ENCODE measurements at places on chromosomes 7 and 10.

DNA sequence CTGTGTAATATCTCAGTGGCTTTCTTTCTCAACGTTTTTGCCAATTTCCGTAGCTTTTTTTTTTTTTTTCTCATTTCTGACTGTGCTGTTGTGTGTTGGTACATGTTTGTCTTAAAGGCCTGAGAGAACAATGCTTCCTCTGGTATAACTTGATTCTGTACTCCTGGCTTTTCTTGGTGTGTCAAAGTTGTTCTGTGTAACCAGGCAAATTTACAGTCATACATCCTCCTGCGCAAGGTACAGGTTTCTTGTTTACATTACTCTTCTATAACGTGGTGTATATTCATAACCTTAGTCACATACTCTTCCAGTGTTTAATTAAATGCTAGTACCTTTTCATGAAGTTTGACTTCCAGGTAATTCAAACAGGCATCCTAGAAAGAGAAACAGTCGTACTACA, 8.3 kb upstream of the ARHGAP12 start:
- no peak for DNase-seq

- no peak for DNase-seq
Observed at GRCh38 chr7:158111049-158111751, 476.4 kb downstream of the PTPRN2 start.

GRCh38 chr10:104478380-104478779, 124.7 kb downstream of the CFAP58 start:
- no peak for DNase-seq

- DNase-seq, result no peak
Observed at GRCh38 chr10:68900427-68901104, 549 bp upstream of the DDX50 start.

DNA sequence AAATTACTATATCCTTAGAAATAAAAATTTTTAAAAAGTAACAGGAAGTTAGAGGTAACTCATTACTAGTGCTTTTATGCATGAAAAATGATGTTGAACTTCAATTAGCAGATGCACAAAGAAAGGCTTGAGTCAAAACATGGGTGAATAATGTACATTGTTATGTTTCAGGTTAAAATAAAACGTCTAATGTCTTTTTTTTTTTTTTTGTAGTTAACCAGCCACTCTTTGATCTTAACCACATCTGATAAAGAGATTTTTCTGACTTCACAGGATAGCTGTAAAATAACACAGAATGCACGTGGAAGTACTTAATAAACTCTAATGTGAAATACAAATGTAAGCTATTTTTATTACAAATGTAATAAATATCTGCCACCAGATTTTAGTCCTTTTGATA, 61.7 kb downstream of the GSAP start:
- peak; percentile 68 for DNase-seq

GRCh38 chr10:61621605-61622051, 41.1 kb upstream of the CABCOCO1 start:
- DNase-seq, result no peak

GRCh38 chr7:151168003-151168786, 701 bp upstream of the GBX1 start:
- DNase-seq, result peak; percentile 23

DNA sequence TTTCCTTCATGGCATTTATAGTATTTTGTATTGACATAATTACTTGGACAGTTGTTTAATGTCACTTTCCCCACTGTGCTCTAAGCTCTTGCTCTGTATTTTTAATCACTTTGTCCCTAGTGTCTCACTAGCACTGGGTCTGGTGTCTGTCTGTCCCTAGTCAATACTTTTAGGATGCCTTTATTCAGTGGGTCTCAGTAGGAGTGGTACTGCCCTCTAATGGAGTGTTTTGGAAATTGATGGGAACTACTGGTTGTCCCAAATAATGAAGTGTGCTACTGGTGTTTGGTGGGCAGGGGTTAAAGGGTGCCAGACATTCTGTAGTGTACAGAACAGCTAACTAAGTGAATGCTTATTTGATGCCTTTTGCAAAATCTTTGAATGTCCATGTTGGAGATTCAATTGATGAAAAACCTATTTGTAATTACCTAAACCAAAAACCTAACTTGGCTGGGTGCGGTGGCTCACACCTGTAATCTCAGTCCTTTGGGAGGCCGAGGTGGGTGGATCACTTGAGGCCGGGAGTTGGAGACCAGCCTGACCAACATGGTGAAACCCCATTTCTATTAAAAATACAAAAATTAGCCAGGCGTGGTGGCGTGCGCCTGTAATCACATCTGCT, 33.3 kb downstream of the CDK14 start:
- DNase-seq, result peak; percentile 7

DNA sequence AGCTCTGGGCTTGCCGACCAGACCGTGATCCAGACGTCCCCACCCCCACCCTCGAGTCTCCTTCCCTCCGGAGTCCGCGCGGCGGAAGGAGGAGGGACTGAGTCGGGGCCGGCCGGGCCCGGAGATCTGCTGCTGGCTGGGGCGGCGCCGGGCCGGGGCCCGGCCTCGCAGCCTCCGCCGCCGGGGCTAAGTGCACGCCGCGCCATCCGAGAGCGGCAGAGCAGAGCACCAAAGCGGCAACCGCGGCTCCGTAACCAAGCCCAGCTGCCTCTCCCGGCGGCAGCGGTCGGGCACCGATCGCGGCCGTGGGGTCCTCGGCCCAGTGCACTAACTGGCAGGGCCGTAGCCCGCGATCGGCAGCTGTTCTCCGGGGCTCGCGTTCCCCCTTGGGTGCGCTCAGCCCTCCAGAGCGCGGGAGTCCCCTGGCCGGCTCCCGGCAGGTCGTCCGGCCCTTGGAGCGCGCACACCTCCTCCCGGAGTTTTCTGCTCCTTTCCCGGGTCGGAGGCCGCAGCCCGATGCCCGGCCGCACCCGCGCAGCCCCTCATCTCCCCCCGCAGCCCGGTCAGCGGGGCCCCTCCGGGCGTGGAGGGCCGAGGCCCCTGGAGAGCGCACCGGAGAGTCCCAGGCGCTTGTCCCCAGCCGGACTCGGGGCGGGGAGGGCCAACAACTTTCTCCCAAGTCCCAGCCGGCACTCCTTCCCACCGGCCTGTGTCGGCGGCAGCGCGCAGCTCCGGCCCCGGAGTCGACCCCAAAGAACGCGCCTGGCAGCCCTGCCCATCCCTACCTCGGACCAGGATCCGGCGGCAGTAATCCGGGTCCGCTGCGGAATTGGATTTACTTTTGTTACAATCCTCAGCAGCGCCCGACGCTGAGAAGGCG, 799 bp downstream of the VAX1 start:
- no peak for DNase-seq

DNA sequence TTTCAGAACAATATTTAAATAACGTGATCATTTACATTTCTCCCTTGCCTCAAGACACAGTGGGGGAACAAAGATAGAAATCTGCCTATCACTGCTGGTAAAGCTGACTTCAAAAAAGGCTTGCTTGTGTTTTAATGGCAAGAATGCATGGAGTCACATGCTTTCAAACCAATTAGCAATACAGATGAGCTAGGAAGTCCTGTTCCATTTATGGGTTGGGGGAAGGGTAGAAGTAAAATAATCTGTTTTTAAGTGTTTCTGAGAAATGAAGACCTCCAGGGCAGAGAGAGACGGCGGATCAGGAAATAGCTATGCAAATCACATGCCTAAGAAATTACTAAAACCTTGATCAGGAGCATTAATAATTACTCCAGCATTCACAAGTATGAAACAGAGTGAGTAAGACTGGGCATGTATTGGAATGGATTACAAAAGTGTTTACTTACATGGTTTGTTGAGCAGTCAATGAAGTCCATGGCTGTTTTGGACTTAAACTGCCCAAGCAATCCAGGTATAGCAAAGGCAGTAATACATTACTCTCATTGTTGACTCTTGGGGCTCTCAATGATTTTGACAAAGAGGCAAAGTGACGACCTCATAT, 142.0 kb downstream of the ARID5B start:
- DNase-seq, result no peak

DNA sequence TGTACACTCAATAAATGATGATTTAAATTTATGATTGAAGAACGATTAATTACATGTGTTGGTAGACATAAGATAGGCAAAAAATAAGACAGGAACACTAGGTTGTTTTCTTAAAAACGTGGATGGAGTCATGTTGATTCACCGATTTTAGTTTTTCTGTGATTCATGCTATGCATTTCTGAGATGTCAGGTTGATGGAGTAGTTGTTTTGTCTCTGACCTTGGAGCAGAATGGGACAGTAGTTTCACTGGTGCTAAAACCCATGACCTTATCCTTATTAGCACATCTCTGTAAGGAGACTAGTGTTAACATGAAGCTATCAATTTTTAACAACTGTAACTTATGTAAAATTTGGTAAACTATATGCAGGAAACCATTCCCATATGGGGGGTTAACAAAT, 611.6 kb upstream of the FZD8 start:
- DNase-seq, result no peak

- no peak for DNase-seq
Observed at GRCh38 chr10:116699471-116700150, 42.8 kb downstream of the HSPA12A start.

DNA sequence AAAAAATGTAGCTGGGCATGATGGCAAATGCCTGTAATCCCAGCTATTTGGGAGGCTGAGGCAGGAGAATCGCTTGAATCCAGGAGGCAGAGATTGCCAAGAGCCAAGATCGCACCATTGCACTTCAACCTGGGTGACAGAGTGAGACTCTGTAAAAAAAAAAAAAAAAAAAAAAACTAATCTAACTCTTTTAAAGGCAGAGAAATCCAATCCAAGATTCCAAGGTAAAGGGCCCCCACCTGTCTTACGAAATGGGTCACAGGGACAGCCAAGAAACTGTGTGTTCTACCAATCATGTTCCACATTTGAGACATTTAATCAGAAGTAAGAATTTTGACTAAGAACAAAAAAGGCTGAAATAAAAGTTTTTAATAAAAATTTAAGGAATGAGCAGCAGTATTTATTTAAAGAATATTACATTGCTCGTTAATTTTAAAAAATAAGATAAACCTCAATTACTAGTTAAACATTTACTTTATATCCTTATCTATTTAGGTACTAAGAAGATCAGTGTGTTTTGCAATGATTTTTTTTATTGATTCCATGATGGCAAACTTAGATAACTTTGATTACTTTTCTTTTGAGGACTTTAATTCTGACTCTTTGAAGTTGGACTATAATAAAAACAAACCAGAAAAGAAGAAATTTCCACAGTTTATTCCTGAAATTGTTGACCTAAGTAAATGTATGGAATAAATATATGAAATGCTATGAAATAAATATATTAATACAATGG, 6.7 kb upstream of the OAT start:
- DNase-seq, result no peak

DNA sequence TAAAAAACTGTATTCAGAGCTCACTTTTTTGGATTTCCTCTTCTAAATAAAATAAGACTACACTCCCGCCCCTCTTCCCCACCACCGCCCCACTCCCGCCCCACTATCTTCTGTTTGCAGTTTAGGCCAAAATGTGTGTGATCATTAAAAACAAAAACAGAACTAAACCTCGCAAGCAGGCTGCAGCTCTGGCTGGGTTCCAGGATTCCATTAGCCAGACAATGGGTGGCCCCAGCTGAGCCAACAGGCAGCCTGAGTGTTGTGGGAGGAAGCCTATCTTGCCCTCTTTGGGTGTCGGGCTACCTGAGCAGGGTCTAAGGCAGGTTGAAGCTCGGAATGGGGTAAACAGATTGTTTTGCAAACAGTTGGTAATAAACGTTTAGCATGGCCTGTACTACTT, 41.7 kb downstream of the ARL4A start:
- no peak for DNase-seq

- DNase-seq, result peak; percentile 14
Observed at GRCh38 chr7:112383671-112384417, 66.4 kb upstream of the IFRD1 start.

DNA sequence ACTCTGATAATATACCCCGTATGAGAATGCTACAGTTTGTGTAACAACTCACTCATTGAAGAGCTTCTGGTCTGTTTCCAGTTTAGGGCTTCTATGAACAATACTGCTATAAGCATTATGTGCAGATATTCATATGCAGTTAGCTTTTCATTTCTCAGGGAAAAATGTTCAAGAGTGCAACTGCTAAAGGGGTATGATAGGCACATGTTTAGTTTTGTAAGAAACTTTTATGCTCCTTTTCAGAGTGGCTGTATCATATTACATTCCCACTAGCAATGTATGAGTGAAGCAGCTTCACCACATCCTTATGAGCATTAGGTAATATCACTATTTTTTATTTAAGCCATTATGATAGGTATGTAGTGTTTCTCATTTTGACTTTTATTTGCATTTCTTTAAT, 182.6 kb upstream of the CXCL12 start:
- DNase-seq, result no peak

GRCh38 chr10:97020452-97021400, 165.0 kb downstream of the SLIT1 start:
- DNase-seq, result no peak

DNA sequence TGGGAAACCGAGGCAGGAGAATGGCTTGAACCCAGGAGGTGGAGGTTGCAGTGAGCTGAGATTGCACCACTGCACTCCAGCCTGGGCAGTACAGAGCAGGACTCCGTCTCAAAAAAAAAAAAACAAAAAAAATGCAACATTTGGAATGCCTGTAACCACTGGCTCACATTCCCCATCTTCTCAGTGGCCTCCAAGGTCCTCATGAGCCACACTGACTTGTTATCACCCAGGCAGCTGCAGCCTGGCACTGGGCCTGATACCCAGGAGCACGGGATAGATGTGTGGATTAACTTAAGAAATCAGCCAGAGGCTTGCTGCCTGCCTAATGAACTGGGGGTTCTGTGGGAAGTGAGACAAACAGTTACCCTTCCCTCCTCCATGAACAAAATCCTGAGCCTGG, 23.0 kb downstream of the JCAD start:
- DNase-seq, result no peak

DNA sequence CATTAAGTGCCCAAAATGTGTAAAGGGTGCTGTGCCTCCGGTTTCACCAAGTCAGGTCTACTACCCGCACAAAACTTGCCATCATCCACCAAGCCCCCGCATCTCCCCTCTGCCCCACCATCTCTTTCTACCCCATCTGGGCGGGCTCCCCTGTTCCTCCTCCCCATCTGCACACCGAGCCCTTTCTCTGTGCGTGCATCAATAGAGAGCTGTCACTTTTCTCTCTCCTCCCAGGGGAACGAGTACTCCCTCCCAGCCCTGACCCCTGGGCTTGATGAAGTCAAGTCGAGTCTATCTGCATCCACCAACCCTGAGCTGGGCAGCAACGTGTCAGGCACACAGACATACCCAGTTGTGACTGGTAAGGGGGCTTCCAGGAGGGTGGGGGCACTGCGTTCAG, 63.5 kb downstream of the PAX2 start:
- DNase-seq, result no peak
